Right hindlimb (tissue), 1 donor: ENCODE measurements at places on chromosomes 13 and 19.

DNA sequence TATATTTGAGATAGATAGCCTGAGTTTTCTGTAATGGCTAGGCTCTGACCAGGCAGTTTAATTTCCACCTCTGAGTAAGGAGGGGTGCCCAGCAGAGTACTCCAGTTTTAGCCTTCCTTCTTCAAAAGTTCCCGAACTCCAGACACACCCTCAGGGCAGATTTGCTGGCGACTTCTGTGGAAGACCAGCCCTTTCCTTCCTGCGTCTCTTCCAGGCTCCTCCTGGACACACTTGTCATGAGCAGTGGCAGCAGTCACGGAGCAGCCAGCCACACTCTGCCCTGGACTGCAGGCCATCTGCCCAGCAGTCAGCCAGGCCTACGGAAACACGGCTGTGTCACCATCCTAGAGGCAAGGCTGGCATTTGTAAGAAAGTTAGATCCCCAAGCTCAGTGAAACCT is 6.6 kb upstream of the FLT1 start:
- DNase-seq, result peak; percentile 21

- no peak for DNase-seq
Observed at GRCh38 chr13:73849292-73849691, 284.9 kb downstream of the KLF12 start.

- no peak for DNase-seq
Observed at GRCh38 chr19:7718668-7719067, 13.2 kb downstream of the CLEC4G start.

DNA sequence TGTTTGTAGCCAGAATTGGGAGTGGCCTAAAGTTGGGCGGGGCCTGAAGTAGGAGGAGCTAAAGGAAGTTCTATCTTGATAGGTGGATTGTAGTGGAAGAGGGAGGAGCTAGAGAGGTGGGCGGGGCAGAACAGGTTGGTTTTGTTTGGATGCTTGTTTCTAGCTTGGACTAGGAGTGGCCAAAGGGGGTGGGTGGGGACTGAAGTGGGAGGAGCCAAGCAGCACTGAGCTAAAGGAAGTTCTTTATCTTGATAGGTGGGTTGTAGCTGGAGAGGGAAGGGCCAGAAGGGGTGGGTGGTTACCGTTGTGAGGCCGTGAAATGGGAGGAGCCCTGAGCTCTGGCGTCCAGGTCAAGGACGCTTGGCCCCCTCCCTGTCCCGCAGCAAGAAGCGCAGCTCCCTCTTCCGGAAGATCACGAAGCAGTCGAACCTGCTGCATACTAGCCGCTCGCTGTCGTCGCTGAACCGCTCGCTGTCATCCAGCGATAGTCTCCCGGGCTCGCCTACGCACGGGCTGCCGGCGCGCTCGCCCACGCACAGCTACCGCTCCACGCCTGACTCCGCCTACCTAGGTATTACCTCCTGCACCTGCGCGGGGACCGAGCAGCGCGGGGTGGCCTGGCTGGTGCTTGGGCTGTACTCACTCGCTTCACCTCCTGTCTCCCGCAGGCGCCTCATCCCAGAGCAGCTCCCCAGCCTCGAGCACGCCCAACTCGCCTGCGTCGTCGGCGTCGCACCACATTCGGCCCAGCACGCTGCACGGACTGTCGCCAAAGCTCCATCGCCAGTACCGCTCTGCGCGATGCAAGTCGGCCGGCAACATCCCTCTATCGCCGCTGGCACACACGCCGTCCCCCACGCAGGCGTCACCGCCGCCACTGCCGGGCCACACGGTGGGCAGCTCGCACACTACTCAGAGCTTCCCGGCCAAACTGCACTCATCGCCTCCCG is 8.0 kb downstream of the DNASE2 start:
- peak; percentile 44 for DNase-seq

DNA sequence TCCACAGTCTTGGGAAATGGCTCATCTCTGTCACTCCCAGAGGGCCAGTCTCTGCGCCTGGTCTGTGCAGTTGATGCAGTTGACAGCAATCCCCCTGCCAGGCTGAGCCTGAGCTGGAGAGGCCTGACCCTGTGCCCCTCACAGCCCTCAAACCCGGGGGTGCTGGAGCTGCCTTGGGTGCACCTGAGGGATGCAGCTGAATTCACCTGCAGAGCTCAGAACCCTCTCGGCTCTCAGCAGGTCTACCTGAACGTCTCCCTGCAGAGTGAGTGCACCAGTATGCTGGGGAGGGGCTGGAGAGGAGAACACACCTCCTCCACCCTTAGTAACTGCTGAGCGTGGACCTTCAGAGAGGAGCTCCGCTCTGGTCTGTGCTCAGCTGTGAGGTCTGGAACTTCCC is 2.3 kb downstream of the SIGLEC9 start:
- DNase-seq, result no peak

DNA sequence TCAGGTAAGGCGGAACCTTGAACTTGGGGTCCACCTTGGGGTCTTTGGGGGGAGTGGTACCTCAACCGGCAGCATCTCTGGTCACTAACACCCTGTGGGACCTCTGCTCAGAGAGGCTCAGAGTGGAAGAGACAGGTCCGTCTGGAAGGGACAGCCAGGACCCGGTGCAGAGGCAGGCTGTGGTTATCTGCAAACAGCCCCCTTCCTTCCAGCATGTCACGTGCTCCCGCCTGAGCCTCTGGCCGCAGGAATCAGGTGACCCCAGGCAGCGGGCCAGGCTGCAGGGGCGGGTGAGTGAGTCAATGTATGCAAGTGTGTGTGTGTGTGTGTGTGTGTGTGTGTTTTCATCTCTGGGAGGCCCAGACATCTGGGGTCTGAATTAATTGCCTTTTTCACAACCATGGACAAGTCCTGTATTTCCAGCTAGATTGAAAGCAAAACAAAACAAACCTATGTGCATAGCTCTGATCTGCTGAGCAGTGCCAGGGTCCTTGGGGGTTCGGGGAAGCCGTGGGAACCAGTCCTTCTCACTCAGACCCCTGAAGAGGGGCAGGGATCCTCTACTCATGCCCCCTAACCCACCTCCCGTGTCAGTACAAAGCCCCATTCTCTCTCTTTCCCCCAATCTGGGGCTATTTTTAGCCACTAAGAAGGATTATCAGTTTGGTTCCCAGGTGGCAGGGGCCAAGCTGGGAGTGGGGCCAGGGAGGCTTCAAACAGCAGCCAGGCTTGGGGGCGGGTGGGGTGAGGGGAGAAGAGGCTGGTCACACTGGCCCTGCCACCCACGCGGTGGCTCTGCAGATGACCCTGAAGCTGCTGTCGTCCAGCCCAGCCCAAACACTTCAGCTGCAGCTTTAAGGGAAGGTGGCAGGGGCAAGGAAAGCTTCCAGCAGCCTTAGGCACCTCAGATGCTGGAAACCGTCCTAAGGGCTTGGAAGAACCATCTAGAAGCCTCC is 31.4 kb downstream of the CERS4 start:
- DNase-seq, result peak; percentile 91

GRCh38 chr19:54325194-54325621 is 12.2 kb upstream of the LILRA5 start:
- DNase-seq, result peak; percentile 33

DNA sequence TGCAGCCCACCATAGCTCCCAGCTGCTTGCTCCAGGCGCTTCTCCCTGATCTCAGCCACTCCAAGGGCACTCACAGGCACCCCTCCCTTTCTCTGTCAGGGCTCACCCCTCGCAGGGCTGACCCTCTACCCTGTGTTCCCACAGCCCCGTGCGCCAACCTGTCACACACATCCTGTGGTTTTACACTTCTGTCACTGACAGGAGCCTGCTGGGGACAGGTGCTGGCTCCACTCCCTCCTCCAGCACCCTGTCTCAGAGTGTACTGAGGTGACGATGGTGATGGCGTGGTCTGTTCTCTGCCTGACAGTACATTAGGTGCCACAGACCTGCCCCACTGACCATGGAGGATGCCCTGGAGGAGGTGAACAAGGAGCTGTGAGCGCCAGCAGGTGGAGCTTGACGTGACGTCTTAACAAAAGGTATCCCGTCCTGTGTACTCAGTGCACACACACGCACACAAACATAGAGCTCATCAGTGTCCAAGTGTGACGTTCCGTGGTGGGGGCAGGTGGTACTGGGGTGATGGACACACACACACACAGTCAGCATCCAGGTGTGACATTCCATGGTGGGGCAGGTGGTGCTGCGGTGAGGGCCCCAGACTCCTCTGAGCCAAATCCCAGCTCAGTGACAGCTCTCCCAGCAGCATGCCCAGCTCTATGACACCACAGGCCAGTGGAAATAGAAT is 20.9 kb downstream of the C19orf44 start:
- no peak for DNase-seq

GRCh38 chr19:41575998-41576397 is at the start of gene CEACAM21:
TSS of gene CEACAM21 (plus strand) at chr19:41576166. CDS start at chr19:41576275, 109 bp downstream.
- no peak for DNase-seq

- DNase-seq, result peak; percentile 12
Observed at GRCh38 chr13:112807653-112808376, 118.0 kb downstream of the ATP11A start.

GRCh38 chr19:40592170-40592569 is 9.0 kb upstream of the LTBP4 start:
- DNase-seq, result no peak

- DNase-seq, result no peak
Observed at GRCh38 chr19:46241626-46242025, 12.1 kb downstream of the IGFL1 start.
